ENCODE measurements at places on chromosomes 6 and 20. TPM values are rescaled to one million over a fixed set of nuclear protein-coding genes. Genes with fewer than 3 reads are reported as not detected.

- H3K27ac ChIP-seq, result no peak overlapping the region
- no peaks in the 10 kb centered on the region for H3K36me3 ChIP-seq
- no peaks in the 10 kb centered on the region for H3K4me1 ChIP-seq
Measured at GRCh38 chr6:116827561-116828240, 1.2 kb downstream of the GPRC6A start.

DNA sequence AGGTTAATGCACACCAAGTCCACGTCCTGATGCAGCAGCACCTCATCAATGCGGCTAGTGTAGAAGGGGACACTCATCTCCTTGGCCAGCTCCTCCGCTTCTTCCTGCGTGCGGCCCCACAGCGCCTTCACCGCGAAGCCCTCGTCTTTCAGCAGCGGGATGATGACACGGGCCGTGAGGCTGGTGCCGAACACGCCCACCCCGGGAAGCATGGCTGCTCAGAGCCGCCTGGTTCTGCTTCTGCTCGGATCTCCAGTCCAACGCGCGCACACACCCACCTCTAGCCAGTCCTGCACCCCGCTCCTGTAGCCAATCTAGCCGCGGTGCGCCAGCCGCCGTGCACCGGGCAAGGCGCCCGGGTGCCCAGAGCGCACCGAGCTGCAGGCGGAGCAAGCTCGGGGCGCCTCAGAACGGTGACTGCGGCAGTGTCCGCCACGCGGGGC is 700 bp downstream of the GFOD1 start:
- no peaks in the 10 kb centered on the region for H3K36me3 ChIP-seq
- DNase-seq, result peak; percentile 73
- peak overlapping the region; percentile 46 for H3K27ac ChIP-seq
- H3K27me3 ChIP-seq, result peaks cover 39% of the 10 kb centered on the region

DNA sequence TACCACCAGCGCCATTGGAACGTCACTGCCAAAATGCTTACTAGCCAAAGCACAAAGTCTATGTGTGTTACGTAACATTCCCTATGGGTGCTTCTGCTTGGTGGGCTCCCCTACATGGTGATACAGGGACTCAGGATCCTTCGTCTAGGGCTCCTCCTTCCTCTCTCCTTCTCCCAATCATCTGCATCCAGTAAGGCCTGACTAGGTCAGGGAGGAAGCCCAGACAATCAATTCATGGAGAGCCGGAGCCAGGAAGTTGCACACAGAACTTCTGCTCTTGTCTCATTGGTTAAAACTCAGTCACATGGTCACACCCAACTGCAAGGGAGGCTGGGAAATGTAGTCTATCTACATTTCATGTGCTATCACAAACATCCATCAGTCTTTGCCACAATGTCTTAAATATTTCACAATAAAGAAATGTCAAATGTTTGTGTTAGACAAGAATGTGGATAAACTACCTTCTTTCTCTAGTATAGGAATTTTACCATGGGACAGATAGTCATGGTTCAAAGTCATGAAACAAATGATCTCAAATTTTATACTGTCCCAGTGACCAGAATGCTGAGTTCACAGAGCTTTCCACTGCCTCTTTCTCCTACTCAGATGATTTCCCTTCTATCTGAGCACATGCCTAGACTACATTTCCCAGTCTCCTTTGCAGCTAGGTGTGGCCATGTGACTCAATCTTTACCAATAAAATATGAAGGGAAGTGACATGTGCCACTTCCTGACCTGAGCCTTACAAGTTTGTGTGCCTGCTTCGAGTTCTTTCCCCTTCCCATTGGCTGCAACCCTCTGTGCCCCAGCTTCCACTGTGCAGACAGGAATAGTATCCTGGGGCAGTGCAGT is 9.3 kb upstream of the KCNK15 start:
- H3K36me3 ChIP-seq, result peaks cover 4% of the 10 kb centered on the region
- H3K4me1 ChIP-seq, result peaks cover 10% of the 10 kb centered on the region
- no peak for DNase-seq
- H3K27me3 ChIP-seq, result peaks cover 18% of the 10 kb centered on the region
- peak overlapping the region; percentile 78 for H3K27ac ChIP-seq

- DNase-seq, result no peak
- no peak overlapping the region for H3K4me3 ChIP-seq
- H3K36me3 ChIP-seq, result peaks cover 25% of the 10 kb centered on the region
- no peak overlapping the region for H3K27ac ChIP-seq
Measured at GRCh38 chr6:150966786-150967185, 101.3 kb downstream of the MTHFD1L start.

GABRR1 gene
- total RNA-seq, result not detected

Data from type B pancreatic cell (in vitro differentiated cells).